ENCODE measurements at places on chromosomes 6 and 20.

DNA sequence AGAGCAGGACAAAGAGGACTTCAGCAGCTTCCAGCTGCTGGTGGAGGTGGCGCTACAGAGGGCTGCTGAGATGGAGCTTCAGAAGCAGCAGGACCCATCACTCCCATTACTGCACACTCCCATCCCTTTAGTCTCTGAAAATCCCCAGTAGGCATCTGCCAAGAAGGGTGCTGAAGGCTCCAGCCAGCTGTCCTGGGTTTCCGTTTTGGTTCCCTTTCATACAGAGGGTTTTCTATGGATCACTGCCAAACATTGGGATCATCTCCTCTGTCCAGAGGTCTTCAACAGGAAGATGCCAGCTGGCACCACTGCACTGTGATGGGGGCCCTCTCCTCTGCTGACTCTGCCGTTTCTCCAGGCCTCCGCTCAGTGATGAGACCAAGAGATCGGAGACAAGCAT, 14.3 kb upstream of the RAB5IF start:
- no peak for DNase-seq

- DNase-seq, result no peak
These were observed 64.9 kb upstream of the CITED2 start for GRCh38 chr6:139439349-139439748.

GRCh38 chr6:37840940-37841300, 21.4 kb downstream of the ZFAND3 start:
- DNase-seq, result no peak

GRCh38 chr6:169961772-169962561, 210.5 kb downstream of the ERMARD start:
- DNase-seq, result no peak

DNA sequence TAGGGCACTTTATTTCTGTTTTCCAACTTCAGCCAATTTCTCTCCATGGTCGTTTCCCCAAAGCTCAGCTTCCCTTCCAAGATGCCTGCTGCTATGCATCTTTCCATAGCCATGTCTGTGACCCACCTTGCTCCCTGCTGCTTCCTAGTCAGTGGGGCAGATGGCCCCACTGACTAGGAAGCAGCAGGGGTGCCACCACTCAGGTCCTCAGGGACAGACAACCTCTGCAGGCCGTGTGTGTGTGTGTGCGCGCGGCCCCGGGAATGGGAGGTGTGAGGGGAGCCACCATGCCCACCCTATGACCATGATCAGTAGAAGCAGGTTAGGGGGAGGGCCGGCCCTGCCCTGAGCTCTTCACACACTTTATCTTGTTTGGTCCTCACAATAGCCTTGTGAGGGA, 2.7 kb upstream of the IP6K3 start:
- no peak for DNase-seq

DNA sequence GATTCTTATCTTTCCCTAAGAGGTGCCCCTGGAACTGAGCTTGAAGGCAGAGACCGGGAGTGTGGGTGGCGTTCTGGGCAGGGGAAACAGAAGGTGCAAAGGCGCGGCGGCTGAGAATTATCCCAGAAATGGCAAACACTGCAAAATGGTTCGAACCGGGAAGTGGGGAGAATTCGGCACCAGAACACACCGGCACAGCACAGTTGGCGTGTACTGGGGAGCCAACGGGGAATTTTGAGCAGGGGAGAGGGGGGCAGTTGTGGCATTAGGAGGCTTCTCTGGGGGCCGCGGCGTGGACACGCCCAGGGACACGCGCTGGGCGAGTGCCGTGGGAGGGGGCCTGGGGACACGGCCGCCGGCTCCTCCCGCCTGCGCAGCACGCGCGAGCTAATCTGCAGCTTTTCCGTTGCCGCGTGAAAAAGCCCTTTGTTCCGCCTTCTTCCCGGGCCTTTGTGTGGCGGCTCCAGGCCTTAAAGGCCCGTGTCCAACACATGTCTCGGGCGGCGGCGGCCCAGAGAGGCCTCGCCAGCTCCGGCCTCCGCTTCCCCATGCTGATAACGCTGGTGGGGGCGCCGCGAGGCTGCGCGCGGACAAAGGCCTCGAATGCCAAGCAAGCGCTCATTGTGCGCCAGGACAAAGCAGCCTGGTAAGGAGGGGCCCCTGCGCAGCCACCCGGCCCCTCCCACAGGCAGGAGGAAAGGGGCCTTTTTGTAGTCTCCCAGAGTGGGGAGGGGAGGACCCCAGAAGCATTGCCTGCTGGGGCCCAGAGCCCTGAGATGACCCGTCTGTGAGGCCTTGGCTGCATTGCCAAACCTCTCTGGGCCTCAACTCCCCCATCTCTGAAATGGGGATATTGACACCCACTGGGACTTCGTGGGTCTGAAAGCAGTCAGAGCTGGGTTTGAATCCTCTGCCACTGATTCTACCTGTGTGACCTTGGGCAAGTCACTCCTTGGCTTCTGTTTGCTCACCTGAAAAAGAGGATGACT, 82.8 kb downstream of the CD40 start:
- DNase-seq, result no peak

GRCh38 chr6:40997234-40997957, 41.6 kb downstream of the UNC5CL start:
- DNase-seq, result no peak

DNA sequence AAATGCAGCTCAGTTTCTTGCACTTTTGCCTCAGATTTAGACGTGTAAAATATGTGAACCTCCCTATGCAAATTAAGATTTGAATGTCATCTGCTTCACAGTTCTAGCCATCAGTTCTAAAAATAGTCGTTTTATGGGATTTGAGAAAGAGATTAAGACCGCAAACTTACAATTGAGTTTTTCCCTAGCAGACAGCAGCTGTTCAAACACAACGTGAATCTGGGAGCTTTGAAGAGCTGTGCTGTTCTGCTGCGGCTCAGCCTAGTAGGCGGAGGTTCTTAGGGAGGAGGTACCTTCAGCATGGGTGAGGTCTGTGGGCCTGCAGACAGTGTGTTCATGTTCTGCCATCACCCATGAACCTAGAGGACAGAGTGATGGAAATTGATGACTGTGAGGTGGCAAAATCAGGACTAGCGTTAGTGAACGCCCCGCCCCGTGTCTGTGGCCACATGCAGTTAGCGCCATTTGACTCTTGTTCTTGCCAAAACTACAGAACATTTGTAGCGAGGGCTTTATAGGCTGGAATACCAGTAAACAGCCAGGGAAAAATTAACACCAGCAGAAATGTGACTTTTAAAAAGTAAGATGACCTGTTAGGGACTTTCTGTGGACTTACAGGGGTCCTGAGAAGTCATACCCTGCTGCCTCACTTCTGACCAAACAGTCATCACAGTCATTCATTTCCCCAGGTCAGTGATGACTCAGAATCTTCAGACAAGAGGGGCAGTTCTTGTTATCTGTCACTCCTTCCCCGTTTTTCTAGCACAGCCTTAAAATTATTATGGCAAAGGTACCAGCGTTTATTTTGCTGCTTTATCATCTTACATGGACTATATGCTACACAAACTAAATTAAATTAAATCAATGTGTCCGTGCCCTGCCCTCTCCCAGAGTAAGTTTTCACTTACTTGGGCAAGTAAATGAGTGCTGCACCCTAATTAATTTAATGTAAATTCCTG, 84.3 kb upstream of the TMEM181 start:
- peak; percentile 45 for DNase-seq

GRCh38 chr6:678520-678919, 14.4 kb downstream of the EXOC2 start:
- no peak for DNase-seq

- DNase-seq, result no peak
These were observed 89.4 kb downstream of the RTN4IP1 start for GRCh38 chr6:106539936-106540335.

DNA sequence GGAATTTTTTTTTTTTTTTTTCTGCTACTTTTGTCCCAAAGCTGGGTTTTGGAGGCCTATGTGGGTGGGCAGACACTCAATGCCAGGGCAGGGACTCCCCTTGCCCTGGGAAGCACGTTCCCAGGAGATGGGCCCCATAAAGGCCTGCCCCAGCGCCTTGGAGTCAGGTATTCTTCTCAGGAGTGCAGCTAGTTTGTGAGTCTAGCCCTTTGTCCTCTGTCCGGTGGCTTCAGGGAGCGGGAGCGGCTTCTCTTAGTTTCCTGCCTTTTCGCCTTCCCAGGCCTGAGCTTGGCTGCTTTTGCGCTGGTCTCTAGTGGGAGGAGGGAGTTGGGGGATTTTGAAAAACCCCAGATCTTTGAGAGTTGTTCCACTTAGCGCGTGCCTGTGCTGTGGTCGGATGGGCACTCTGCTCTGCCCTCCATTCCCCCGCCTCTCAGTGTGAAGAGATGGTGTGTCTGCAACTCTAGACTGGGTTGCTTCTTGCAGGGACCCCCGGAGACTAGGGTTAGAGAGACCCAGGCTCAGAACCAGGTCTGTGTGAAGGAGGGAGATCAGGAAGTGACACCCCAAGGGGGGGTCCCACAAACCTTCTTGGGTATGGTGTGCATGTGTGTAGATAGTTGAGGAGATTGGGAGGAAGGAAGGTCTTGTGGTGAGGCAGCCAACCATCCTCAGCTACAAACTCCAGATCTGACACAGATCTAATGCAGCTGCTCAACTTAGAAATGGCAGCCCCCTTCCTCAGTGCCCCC, 1.3 kb downstream of the PLCG1 start:
- no peak for DNase-seq

DNA sequence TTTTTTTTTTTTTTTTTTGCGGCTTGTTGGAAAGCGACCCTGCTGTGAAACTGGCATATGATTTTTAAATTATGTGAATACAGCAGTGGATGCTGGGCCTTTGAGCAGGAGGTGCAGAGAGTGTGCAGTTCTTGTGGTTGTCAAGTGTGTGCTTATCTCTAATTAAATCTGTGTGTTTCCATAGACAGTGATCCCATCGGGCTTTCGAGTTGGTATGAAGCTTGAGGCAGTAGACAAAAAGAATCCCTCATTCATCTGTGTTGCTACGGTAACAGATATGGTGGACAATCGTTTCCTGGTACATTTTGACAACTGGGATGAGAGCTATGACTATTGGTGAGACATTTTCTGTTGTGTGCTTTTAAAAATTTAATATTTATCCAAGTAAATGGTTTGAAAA, 52.4 kb downstream of the L3MBTL3 start:
- DNase-seq, result no peak

- no peak for DNase-seq
These were observed 86.7 kb downstream of the FOXC1 start for GRCh38 chr6:1696463-1696850.

- DNase-seq, result no peak
These were observed 168.3 kb upstream of the THEMIS start for GRCh38 chr6:128069188-128069587.

GRCh38 chr20:51360451-51361201, 181.9 kb downstream of the NFATC2 start:
- no peak for DNase-seq

- DNase-seq, result no peak
These were observed 10.8 kb downstream of the SENP6 start for GRCh38 chr6:75612434-75612833.

GRCh38 chr6:157527471-157527907, 146.5 kb downstream of the ZDHHC14 start:
- no peak for DNase-seq

DNA sequence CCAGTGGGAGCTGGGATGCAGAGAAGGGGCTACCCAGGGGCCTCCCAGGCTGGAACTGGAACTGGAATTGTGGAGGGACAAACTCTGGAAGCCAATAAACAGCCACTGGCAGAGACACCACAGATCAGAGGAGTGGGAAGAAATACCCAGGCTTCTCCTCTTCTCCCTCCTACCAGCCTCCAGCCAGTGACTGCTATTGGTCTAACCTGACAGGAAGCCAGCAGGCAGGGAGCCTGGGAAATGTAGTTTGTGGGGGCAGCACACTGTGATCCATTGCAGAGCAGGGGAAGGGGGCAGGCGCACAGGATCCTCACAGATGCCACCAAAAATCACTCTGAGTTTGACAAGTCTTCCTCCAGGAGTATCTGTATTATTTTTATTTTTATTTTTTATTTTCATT, 12.1 kb upstream of the MLN start:
- DNase-seq, result peak; percentile 51

DNA sequence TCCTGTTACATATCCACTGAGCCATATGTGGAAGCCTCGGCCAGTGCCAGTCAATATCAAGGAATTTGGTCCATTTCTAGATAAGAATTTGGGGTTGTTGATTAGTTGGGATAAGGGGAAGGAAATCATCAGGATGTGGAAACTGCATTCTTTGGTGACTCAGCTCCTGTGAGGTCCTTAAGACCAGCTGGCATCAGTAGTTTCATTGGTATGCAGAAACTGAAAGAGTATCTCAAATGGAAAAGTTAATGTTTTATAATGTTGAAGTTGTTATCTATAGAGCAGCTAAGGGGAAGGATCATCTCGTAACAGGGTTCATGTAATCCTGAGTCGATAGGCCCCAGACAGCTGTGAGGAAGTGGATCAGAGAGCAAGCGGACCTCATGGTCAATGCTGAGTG, 87.9 kb upstream of the PRND start:
- DNase-seq, result no peak

DNA sequence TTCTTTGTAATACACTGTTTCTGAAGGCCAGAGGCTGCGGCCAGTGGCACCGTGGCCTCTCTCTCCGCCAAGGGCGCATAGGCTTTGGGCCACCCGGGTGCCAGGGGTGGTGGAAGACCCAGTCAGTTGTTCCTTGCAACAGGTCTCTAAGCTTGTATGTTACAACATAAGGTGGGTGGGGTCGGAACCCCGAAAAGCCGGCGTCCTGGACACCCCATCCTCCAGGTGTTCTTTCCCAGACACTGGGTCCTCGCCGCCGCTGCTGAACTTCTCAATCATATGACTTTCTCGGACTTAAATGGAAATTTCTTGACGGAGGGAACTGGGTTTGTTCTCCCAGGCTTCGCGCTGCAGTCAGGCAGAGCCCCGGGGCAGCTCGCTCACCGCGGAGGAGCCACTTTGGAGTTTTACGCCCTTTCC, 983 bp upstream of the KCNQ5 start:
- DNase-seq, result no peak

GRCh38 chr20:32140603-32141002, 31.1 kb downstream of the TM9SF4 start:
- no peak for DNase-seq

DNA sequence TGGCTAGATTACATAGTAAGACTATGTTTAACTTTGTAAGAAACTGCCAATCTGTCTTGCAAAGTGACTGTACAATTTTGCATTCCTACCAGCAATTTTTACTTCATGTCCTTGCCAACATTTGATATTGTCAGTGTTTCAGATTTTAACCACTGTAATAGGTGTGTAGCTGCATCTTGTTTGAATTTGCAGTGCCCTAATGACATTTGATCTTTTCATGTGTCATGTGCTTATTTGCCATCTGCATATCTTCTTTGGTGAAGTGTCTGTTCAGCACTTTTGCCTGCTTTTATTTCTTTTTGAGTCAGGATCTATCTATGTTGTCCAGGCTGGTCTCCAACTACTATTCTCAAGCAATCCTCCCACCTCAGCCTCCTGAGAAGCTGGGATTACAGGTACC, 2.4 kb upstream of the PRPH2 start:
- no peak for DNase-seq

DNA sequence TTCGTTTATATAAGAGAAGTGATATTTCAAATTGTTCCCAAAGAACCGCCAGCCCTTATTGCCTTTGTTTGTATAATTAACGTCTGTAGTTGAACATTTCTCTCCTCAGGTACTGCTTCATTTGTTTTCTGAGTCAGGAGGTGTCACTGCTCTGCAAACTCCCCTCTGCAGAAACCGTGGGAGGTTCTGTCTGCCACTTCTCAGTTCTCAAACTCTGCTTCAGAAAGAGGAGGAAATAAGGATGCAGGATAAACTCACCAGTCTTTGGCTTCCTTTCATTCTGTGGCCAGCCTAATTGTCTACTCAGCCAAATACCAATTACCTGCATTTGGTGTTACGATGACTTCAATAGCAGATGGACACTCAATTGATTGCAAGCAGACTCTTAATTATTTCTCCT, 149.8 kb downstream of the PAK5 start:
- DNase-seq, result no peak

GRCh38 chr20:33719277-33719988, 677 bp downstream of the PXMP4 start:
- DNase-seq, result no peak
